ENCODE measurements at places on chromosomes 1 and 21.

GRCh38 chr21:28770867-28771661, 221.6 kb downstream of the LTN1 start:
- DNase-seq, result no peak

DNA sequence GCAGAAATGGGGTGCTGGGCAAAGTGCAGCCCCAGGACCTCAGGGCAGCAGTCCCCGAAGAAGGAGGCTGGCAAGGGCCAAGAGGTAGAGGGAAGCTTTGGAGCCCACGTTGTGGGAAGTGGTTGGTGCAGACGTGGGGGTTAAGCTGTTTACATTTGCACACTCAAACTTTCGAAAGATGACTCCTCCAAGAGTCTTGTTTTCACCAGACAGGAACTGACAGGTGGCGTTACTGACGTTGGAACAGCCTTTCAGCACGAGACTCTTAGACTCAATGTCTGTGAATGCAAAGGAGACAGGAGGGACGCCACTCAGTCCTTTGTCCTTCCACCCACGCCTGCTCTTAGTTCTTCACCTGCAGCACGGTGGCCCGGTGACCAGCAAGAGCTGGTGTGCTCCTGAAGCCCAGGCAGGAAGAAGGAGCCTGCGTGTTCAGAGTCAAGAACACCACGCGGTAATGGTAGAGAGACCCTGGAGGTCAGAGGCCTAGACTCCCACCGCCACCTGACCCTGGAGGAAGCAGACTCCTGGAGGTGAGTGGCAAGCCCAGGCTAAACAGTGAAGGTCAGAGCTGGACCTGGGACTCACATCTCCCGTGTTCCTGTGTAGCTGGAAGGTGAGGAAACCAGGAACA, 15.9 kb downstream of the LYPD8 start:
- no peak for DNase-seq

DNA sequence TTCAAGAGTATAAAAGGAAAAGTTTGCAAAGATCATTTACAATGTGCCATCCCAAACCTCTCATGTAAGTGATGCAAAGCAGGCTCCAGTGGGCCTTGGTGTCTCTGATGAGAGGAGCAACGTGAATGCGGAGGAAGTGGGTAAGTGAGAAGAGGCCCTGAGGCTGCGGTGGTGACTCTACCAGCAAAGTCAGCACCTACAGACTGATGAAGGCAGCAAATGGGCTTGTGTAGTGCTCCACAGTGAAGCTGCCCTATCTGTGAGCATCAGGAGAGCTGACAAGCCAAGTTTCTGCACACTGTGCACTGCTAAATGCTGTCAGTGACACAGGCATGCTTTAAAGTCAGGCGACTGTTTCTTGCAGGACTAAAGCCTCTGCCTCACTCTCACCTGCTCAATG, 15.6 kb upstream of the RAP1A start:
- peak; percentile 73 for DNase-seq

- no peak for DNase-seq
Observed at GRCh38 chr1:234994436-234995295, 134.0 kb downstream of the TOMM20 start.

GRCh38 chr1:203481196-203481595, 5.6 kb downstream of the PRELP start:
- no peak for DNase-seq
